ENCODE measurements at places on chromosomes 12 and 14. TPM values are rescaled to one million over a fixed set of nuclear protein-coding genes. Genes with fewer than 3 reads are reported as not detected.

- H3K4me1 ChIP-seq: peaks cover 4% of the 10 kb centered on the region
- no peak overlapping the region for H3K4me3 ChIP-seq
- no peaks in the 10 kb centered on the region for H3K27me3 ChIP-seq
- H3K27ac ChIP-seq: no peak overlapping the region
These were observed 97.1 kb downstream of the C2CD5 start for GRCh38 chr12:22447223-22447622.

GRCh38 chr12:79407671-79408622 is 282.8 kb downstream of the PAWR start:
- no peak overlapping the region for H3K4me3 ChIP-seq
- no peaks in the 10 kb centered on the region for H3K36me3 ChIP-seq
- H3K4me1 ChIP-seq: no peaks in the 10 kb centered on the region

- no peaks in the 10 kb centered on the region for H3K27me3 ChIP-seq
- peaks cover 19% of the 10 kb centered on the region for H3K4me1 ChIP-seq
- H3K27ac ChIP-seq: no peak overlapping the region
- DNase-seq: no peak
- no peak overlapping the region for H3K4me3 ChIP-seq
These were observed 78.2 kb downstream of the IRF2BPL start for GRCh38 chr14:76950055-76951020.

GRCh38 chr12:88895634-88896033 is 315.4 kb upstream of the KITLG start:
- no peaks in the 10 kb centered on the region for H3K4me1 ChIP-seq
- no peak overlapping the region for H3K4me3 ChIP-seq
- H3K27me3 ChIP-seq: no peaks in the 10 kb centered on the region

DNA sequence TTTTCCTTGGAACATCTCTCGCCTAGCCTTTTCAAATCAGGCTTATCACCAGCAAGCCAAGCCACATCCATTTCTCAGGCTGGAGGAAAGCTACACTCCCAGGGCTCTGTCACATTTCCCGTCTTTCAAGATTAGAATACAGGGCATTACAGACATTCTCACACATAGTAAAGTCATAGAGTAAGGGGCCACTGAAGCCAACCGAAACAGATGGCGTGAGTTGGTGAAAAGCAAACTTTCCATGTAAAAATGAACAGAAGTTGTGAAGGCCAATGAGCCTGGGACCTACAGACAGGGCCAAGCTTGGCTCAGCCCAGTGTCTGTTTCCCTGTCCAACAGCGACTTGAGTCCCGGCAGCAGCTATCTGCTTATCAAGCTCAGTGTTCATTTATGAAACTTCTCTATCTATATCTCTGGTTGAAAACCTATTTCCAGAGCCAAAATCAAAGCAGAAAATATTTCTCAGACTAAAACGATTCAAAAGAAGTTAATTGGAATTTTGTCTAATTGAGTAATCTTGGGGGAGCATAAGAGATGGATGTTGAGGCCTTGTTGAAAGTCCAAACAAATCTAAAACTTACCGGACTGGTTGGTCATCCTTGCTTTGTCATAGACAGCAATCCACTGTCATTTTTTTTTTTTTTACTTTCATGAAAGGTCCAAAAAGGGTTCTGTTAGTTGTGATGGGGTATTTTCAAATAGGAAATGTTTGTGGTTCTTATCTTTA is 105.6 kb downstream of the DAAM1 start:
- no peak overlapping the region for H3K27ac ChIP-seq
- H3K4me3 ChIP-seq: no peak overlapping the region
- H3K27me3 ChIP-seq: no peaks in the 10 kb centered on the region
- DNase-seq: no peak

OR4K5 gene
- not detected for polyA plus RNA-seq

GRCh38 chr14:105077649-105077995 is 12.4 kb upstream of the GPR132 start:
- H3K36me3 ChIP-seq: no peaks in the 10 kb centered on the region
- H3K27me3 ChIP-seq: no peaks in the 10 kb centered on the region
- peak overlapping the region; percentile 35 for H3K27ac ChIP-seq

OR4E2 gene
- not detected for polyA plus RNA-seq

BATF gene
- polyA plus RNA-seq: 24.7 TPM

CPSF6 gene
- polyA plus RNA-seq: 48.4 TPM

All from naive thymus-derived CD4-positive, alpha-beta T cell (primary cell).